Activated naive CD4-positive, alpha-beta T cell (primary cell): ENCODE measurements at places on chromosomes 1 and 21.

DNA sequence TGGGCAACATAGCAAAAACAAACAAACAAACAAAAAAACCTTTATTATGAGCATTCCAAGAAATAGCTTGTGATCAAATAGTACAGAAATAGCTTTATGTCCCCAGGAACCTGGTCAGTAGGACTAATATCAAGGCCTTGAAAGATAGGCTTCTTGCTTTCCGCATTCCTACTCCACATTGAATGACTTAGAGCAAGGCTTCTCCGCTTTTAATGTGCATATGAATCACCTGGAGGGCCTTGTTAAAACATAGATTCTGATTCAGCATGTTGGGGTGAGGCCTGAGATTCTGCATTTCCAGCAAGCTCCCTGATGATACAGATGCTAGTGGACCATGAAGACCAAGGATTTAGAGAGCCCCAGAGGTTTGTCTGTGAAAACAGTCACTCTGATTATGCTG is 17.4 kb downstream of the PLEKHA6 start:
- DNase-seq: no peak

DNA sequence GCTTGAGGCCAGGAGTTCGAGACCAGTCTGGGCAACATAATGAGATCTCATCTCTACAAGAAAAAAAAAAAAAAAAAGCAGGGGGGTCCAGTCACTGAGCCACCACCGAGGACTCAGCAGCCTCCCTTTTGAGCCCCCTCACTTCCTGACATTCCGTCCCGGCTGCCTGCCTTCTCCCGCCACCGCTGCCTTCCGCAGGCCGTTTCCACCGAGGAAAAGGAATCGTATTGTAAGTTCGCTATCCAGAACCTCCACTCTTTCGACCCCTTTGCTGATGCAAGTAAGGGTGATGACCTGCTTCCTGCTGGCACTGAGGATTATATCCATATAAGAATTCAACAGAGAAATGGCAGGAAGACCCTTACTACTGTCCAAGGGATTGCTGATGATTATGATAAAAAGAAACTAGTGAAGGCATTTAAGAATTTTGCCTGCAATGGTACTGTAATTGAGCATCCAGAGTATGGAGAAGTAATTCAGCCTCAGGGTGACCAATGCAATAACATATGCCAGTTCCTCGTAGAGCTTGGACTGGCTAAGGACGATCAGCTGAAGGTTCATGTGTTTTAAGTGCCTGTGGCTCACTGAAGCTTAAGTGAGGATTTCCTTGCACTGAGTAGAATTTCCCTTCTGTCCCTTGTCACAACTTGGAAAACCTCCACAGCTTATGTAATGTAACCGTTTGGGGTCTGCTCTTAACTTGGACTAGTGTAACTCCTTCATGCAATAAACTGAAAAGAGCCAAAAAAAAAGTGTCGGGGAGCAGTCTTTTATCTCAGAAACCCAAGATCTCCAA is 55.6 kb downstream of the GLUL start:
- no peak for DNase-seq

GRCh38 chr1:29171089-29171488 is 10.6 kb downstream of the SRSF4 start:
- no peak for DNase-seq

DNA sequence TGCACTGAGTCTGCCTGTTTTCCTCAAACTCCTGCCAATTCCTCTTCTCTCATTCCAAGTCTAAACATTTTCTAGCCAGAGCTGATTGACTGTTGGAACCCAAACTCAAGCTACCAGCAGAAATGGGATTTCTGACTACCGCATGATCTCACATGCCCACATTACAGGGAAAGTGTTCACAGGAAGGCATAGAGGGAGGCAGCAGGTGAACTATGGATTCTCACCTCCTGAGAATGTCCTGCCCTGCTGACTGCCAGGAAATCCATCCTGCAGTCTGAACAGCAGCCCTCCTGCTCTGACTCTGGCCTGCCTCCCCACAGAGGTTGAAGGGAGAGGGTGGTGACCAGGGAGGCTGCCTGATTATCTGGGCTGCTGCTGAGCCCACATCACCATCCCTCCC is 22.5 kb downstream of the IQGAP3 start:
- DNase-seq: no peak

DNA sequence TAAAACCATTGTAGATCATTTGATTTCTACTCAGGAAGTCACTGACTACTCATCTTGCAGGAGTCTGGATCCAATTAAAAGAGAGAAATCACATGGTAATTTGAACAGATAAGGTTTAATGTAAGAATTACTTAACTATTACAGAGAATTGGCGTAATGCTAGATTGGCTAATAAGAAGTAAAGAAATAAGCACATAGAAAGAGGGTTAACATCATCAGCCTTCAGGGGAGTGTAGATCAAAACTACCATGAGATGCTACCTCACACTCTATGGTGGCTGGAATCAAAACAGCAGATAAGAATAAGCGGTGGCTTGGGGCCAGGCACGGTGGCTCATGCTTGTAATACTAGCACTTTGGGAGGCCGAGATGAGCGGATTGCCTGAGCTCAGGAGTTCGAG is 11.7 kb downstream of the ST3GAL3 start:
- DNase-seq: no peak

- DNase-seq: no peak
These were observed 102.0 kb downstream of the FMN2 start for GRCh38 chr1:240193679-240194078.

- no peak for DNase-seq
These were observed 92.0 kb downstream of the MIS18A start for GRCh38 chr21:32186804-32187203.

- DNase-seq: no peak
These were observed 1.6 kb downstream of the ACAP3 start for GRCh38 chr1:1306070-1306660.

- no peak for DNase-seq
These were observed 4.3 kb downstream of the GAS5 start for GRCh38 chr1:173863224-173864161.

GRCh38 chr1:67429011-67429527 is 1.1 kb downstream of the SERBP1 start:
- DNase-seq: peak; percentile 39

GRCh38 chr1:92315766-92316599 is 17.1 kb downstream of the RPAP2 start:
- DNase-seq: no peak

DNA sequence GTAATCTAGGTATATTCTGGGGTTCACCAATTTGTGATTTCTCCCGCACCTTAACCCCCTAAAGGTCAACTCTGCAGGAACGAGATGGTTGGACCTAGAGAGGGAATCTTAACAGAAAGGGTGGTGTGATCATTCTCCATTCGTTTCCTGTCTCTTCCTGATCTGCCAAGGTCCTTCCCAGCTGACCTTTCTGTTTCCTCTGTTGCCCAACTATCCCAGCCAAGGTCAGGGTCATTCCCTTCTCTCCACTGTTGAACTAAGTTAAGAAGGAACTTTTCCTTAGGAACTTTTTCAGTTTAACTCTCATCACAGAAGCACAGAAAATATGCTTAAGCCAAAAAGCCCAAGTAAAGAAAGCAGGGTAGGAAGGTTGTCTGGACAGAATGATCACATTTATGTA is 49.3 kb downstream of the KAZN start:
- no peak for DNase-seq

DNA sequence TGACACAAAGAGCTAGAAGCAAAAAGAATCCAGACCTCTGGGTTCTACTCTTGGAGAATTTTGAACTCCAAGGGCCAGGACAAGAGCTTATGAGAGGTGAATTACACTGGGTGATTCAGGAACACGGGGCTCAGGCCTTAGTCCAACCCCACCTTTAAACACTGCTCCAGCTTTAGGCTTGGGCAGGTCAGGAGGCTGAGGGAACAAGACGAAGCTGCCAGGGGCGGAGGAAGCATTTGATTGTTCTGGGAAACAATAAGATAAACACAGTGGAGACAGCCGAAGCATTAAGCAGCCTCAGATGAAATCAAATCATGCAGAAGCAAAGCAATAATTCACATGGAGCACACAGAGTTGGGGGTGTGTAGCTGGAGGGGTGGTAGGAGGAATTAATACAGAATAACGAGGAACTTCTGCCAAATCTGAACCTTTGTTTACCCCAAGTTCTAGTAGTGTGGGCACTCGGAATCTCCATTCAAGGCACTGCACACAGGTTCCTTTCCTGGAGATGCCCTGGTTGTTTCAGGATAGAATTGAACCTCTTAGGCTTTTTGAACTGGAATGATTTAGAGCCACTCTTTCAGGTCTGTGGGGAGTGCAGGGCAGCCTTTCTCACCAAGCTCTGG is 93.2 kb downstream of the PLXNA2 start:
- no peak for DNase-seq

GRCh38 chr1:246724731-246725095 is 504 bp downstream of the SCCPDH start:
- no peak for DNase-seq

DNA sequence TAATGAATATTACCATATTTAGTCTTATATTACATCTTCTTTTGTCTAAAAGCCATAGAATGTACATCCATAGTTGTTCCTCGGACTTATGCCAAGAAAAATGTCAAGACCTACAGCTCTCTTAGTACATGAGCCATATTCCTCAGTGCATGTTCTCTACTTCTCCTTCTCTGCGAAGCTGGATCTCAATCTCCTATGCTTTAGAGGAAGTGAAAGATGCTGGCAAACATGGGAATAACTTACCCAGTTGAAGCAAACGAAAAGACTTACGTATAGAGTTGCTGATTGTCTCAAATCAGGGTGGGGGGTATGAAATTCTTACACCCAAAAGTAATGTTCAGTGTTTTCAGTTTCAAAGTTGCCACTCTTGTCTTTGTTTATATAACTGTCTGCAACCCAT is 32.7 kb downstream of the OR13G1 start:
- no peak for DNase-seq

DNA sequence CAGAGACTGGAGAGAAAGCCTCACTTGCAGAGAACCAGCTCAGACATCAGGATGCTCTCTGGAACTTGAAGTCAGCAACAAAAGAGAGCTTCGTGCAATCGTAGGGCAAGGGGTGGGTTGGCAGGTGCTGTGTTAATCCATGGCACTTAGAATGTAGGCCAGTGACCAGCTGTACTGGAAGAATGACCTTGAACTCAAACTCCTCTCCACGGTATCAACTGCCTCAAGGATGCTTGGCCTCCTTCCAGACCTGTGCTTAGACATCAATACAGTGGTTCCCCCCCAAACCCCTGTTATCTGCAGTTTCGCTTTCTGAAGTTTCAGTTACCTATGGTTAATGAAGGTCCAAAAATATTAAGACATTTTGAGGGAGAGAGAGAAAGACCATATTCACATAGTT is 6.5 kb downstream of the KANK4 start:
- no peak for DNase-seq

DNA sequence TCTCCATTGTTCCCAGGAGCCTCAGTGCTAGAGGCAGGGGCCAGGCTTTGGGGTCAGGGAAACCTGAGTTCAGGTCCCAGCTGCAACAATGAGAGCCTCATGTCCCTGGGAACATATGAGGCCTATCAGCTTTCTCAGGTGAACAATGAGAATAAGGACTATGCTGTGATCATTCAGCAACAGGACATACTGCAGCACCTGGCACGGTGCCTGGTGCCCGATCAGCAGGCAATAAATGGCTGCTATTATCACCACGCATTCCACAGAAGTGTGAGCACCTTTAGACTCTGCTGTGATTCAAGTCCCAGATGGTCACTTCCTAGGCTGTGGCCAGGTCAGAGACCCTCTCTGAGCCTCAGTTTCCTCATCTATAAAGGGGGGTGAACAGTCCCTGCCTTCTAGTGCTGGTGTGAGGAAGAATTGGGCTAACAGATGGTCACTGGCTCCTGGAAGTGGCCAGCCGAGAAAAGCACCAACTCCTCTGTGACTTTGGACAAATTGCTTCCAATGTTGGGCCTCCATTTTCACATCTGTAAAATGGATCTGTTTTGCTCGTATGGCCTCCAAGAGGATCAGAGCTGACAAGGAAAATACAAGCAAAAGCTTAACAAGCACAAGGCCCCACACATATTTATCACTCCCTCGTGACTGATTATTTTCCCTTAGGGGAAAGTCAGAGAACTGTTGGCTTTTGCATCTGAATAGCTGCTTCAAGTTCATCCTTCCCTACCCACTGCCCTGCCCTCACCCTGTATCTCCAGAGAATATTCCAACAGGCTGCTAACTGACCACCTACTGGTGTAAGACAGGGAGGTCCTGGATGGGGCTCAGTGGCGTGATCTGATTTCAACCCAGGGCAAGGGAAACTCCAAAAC is 1.1 kb downstream of the SLC5A9 start:
- no peak for DNase-seq

DNA sequence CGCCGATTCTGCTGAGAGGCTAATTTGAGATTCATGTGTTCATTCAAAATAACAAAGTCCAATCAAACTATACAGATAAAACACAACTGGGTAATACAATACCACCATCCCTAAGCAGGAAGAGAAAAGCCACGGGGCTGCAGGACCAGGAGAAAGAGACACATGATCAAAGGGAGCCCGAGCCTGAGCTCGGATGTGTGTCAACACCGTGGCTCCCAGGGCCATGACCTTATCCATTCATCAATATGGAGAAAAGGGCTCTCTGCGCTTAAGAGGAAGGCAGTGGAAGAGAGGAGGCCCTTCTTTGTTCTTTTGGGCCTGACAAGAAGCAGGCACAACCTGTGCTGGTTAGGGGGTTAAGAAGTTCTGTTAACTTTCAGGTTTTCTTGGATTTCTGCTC is 56.7 kb downstream of the HUNK start:
- no peak for DNase-seq

DNA sequence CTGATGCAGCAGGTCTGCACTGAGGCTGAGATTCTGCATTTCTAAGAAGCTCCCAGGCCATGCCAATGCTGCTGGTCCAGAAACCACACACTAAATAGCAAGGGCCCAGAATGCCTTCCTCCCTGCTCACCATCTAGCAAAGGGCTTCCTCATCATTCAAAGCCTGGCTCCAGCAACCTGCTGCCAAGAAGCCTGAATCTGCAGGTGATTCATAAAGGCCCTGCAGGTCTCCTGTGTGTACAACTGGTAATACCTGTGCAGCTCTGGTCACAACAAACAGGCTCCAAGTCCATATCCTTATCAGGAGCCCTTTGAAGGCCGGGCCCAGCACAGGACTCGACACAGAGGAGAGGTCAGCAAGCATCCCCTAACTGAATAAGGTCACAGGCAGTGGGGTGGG is 26.7 kb downstream of the GLIS1 start:
- no peak for DNase-seq

GRCh38 chr1:221644145-221644448 is 97.8 kb downstream of the DUSP10 start:
- DNase-seq: no peak

- DNase-seq: no peak
These were observed 22.6 kb downstream of the PODN start for GRCh38 chr1:53084589-53084971.

DNA sequence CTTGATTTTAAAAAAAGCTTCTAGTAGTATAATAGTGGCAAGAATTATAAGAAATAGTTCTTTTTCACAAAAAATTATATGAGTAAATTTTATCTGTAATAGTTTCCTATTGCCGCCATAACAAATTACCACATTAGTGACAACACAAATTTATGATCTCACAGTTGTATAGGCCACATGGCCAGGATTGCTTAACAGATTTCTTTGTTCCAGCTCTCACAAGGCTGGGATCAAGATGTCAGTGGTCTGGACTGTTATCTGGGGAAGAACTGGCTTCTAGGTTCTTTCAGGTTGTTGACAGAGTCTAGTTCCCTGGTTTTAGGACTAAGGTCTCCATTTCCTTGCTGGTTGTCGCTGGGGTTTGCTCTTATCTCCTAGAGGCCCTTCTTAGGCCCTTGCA is 236.4 kb downstream of the USP25 start:
- DNase-seq: no peak

GRCh38 chr1:18635070-18635577 is 4.5 kb downstream of the PAX7 start:
- no peak for DNase-seq

GRCh38 chr1:23564529-23565122 is 5.3 kb upstream of the ID3 start:
- no peak for DNase-seq

- DNase-seq: no peak
These were observed 67.6 kb upstream of the NBPF3 start for GRCh38 chr1:21372383-21372782.
